ENCODE measurements at places on chromosomes 7 and 10. TPM values are rescaled to one million over a fixed set of nuclear protein-coding genes. Genes with fewer than 3 reads are reported as not detected.

DNA sequence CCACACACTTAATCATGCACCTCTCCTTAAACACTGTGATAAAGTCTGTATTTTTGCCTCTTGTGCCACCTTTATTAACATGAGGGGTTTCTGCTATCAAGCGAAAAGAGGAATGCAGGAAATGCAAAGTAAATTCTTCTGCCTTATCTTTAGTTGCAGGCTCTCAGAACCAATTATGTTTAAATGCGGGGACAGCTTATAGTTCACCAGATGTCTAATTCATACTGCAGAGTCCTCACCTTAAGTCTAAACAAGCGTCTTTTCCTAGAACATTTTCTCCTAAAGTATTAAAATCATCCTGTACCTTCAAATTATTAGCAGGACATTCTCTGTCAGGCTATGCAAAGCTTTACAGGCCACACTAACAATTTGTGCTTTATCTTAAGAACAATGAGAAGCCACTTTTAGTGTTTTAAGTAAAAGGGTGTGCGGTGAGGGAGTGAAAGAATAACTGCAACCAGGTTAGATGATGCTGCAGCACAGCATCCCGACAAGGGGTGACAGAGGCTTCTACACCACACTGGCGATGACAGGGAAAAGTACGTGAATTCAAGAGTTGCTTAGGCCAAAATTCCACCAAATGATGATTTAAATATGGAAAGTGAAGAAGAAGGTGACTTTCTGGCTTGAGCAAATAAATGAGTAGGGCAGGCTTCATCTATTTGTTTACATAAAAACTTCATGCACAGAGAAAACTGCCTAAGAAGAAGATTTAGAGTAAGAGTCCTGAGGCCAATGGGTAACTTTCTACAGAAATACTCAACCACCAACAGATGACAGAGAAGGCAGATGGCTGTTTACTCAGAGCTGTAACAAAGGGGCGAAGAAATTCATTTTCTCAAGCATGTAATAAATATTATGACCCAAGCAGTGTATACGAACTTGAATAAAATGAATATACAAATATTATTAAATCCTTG, 36.0 kb downstream of the EZH2 start:
- no peak for DNase-seq

The PNLIPRP3 gene
- not detected for total RNA-seq

GRCh38 chr7:87874066-87874465, 2.1 kb downstream of the SLC25A40 start:
- DNase-seq, result no peak

GRCh38 chr10:71713135-71714030, 6.2 kb downstream of the C10orf105 start:
- peak; percentile 93 for DNase-seq

- DNase-seq, result no peak
These were observed 39.0 kb downstream of the SEMA3C start for GRCh38 chr7:80879849-80880248.

DNA sequence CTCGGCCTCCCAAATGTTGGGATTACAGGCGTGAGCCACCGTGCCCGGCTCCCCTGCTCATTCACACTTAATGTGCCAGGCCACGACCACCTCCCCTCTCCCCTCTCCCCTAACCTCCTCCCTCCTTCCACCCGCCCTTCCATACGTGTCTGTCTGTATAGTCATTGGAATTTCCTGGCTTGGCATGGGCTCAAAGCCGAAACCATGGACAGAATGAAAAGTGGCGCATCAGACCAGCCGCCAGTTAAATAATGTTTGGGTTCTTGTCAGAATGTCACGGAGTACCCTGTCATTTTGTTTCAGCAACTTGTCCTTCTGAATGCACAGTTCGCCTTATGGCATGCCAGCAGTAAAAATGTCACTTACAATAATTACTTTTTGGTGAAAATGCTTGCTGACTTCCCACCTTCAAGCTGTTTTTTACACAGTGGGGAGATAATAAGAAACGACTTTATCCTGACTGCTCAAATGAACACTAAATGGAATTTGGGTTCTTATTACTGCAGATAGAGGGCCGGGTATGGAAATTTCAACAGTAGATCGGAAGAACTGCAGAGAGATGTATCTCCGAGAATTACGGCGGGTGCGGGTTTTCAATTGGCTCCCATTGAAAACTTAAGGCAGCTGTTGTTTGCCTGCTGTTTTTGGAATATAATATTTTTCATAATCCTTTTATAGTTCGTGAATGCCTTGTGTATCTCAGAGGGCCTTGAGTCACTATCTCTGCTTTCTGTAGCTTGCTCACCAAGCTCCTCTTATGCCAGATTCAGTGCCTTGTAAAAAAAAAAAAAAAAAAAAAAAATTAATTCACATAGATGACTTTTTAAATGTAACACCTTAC, 65.5 kb upstream of the SH2B2 start:
- no peak for DNase-seq

- no peak for DNase-seq
These were observed 1.4 kb upstream of the TRIM8 start for GRCh38 chr10:102642736-102643335.

- DNase-seq, result no peak
These were observed 266.9 kb downstream of the NEBL start for GRCh38 chr10:20630092-20630643.

The TMEM139 gene
- total RNA-seq, result 3.7 TPM

All from mesenteric fat pad (tissue), 1 donor.